Esophagus squamous epithelium (tissue), 5 donors: ENCODE measurements at places on chromosomes 1 and 21. TPM values are rescaled to one million over a fixed set of nuclear protein-coding genes. Genes with fewer than 3 reads are reported as not detected.

- H3K4me3 ChIP-seq, result peak overlapping the region; percentile 53
- no peaks in the 10 kb centered on the region for H3K27me3 ChIP-seq
- H3K36me3 ChIP-seq, result no peaks in the 10 kb centered on the region
- H3K4me1 ChIP-seq, result peaks cover 64% of the 10 kb centered on the region
- peak overlapping the region; percentile 93 for H3K27ac ChIP-seq
- no peak for DNase-seq
Observed at GRCh38 chr1:33126411-33127000, 45.6 kb downstream of the AZIN2 start.

DNA sequence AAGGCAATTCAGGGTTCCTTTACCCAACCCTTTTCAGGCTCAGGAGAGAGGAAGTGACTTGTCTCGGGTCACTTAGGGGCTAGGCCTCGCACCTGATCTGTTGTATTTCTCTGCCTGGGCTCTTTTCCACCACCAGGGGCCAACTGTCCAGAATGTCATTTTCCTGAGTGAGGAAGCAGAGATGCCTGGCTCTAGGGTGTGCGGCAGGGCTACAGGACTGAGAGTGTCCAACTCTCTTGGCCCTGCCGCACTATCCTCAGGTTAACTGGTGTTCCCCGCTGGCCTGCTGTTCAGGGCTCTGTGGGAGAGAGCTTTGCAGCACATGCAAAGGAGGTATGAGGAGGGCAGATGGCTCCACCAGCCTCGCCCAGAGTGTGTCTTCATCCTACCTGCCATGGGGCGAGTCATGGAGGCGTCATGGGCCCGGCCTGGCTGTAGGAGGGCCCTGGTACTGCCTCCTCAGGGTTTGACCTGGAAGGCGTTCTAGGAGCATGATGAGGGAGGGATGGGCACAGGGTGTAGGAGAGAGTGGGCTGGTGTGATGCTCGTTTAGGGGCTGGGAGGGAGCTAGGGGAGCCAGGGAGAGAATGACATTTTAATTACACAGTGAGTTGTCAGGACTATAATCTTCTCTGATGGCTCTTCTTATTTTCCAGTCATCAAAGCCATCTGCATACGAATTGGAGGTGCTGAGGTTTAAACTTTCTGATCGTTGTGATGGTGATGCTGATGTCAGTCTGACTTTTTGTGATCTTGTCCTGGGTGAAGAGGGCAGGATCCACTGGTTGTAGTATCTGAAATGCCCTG lies 128.3 kb downstream of the NOS1AP start:
- no peaks in the 10 kb centered on the region for H3K27me3 ChIP-seq
- H3K4me1 ChIP-seq, result peaks cover 11% of the 10 kb centered on the region
- no peaks in the 10 kb centered on the region for H3K36me3 ChIP-seq
- H3K4me3 ChIP-seq, result no peak overlapping the region
- DNase-seq, result no peak

- peak overlapping the region; percentile 72 for H3K4me3 ChIP-seq
- H3K27me3 ChIP-seq, result no peaks in the 10 kb centered on the region
- H3K36me3 ChIP-seq, result no peaks in the 10 kb centered on the region
Observed at GRCh38 chr1:146039844-146040194, 18.3 kb upstream of the HJV start.

DNA sequence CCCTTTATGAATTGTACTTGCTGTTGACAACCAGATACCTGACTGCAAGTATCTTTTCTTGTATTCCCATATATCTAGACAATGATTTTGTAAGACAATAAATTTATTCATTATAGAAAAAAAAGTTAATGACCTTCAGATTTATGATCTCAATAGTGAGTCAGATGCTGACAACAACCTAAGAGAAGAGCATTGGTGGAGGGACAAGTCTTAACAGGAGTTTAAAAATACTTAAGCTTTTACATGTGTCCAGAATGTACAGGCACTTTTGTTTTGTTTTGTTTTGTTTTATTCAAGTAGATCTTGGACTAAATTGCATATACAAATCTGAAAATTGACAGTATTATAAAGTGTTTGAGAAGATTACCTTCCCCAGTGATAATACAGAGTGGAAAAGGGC lies 1544.6 kb upstream of the B3GALT2 start:
- H3K4me3 ChIP-seq, result no peak overlapping the region
- DNase-seq, result no peak
- H3K4me1 ChIP-seq, result no peaks in the 10 kb centered on the region

Gene NTRK1
- 0.09 TPM for total RNA-seq

Gene ANGPTL3
- total RNA-seq, result not detected

Gene ALPL
- 4.2 TPM for total RNA-seq

Gene LCE1A
- not detected for total RNA-seq
